ENCODE measurements at places on chromosomes 5 and 9.

DNA sequence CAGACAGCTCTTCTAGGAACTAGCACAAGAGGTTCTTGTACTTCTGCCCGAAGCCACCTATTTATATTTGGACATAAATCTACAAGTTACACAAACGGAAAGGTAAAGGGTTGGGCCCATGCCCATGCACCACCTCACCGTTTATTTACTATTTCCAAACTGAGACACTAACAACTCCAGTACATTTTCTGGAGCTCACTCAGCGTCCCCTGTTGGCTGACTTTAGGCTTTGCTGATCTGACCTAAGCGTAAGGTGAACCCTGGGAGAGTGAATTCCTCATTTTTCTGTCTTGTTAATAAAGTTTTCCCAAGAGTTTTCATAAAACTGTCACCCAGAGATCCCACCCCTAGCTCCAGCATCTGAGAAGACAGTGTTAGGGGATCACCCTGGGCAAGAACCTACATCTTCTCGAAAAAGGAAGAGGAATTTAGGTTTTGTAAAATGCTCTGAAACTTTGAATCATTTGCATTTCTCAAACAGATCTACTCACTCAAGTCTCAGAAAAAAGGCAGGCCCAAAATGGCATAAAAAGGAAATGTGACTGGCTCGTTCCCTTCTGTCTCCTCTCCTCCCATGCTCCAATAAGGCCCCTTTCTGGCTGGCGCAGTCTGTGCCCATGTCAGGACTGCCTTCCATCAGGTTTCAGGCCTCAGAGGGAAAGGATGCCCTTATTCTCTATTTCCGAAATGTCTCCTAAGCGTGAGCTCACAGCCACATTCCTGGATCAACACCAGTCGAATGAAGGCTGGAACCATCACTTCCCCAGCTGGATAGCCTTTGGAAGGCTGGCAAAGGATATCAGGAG is 201.3 kb downstream of the FANCC start:
- no peak for DNase-seq

- DNase-seq = no peak
These were observed 89.2 kb downstream of the ARL15 start for GRCh38 chr5:54221135-54221534.

GRCh38 chr9:68702493-68702892 is 2.5 kb upstream of the PIP5K1B start:
- DNase-seq = no peak

- DNase-seq = no peak
These were observed 9.5 kb downstream of the CEMIP2 start for GRCh38 chr9:71758785-71759184.

DNA sequence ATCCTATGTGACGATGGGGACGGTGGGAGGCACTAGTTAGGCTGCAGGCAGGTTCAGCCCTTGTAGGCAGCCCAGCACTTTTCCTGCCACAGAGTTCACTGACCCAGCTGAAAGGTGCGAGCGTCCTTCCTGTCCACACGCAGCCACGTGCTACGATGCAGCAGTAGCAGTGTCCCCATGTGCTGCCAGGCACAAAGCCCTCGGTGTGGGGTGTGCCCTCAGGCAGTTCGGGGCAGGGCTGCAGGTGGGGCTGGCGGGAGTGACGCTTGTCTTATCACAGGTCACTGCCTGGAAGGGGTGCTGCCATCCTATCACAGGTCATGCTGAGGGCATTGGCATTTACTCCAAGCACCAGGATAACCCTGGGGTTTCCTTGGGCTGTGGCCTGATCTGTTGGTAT is 46.8 kb upstream of the CLPTM1L start:
- DNase-seq = no peak

DNA sequence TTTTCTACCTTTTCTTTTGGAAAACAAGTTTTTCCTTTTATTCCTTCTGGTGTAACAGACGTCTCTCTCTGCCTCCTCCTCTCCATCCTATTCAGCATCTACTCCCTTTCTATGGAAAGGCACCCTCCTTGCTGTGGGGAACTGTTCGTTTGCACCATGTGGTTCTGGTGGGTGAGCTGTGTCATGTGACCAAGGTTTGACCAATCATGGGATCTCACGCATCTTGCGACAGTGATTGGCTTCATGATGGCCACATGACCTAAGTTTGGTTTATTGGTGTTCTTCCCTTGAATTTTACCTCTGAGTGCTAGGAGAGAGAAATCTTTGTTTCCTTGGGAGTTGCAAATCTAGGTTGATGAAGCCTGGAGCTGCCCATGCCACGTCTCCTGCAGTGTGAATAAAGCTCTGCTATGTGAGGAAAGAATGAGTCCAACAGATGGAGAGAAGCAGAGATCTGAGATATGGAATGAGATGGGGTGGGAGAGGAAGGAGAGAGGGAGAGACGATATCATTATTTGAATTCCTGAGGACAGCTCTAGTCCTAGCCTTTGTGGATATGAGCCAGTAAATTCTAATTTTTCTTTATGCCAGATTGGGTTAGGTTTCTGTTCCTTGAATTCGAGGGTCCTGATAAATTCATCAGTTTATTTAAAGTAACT is 178.8 kb upstream of the IL12B start:
- DNase-seq = no peak
